ENCODE measurements at places on chromosomes 2 and 18.

DNA sequence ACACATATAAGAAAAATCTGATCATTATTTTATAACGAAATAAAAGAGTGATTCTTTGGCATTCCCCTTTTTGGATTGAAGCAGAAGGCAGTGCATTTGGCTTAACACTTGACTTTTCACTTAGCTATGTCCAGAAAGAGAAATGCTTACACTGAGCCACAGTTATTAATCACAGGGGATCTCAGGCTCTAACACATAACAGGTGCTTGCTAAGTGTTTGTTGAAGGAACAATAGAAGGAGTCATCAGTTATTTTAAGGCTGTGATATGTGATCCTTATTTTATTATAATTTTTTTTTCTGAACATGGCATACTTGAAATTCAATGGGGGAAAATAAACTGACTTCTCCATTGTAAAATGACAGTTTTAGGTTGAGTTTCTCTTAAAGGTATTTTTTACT lies 209.5 kb downstream of the UBE2E3 start:
- DNase-seq = no peak

DNA sequence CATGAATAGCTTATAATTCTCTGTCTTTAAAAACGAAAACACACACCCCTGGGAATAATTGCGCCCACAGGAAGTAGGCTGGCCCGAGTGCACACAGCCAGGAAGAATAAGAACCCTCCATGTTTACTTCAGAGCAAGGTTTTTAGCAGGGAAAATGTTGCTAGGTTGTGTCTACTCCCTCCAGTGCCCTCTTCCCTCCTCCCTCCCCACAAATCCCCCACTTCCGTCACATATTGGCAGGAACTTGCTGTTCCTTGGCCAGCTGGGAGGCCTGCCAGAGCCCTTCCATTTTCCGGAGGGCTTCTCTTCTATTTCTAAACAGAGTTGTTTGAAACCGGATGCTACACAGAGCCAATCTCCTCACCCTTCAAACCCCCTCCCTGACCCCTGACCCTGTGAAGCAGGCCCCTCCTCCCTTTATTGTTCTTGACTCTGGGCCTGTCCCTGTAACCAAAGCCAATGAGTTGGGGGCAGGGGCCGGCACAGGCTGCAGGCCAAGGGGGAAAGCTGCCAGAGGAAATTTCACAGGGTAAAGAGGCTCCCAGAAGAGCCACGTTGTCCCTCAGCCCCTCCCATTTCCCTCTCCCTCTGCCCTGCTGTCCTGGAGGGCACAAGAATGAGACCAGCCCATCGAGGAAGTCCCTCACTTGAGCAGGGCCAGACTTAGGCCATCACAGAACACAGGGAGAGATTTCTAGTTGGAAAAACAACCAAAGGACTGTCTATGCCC lies 49.8 kb upstream of the LGALSL start:
- DNase-seq = no peak

- DNase-seq = no peak
Observed at GRCh38 chr2:134023854-134024253, 230.0 kb upstream of the MGAT5 start.

DNA sequence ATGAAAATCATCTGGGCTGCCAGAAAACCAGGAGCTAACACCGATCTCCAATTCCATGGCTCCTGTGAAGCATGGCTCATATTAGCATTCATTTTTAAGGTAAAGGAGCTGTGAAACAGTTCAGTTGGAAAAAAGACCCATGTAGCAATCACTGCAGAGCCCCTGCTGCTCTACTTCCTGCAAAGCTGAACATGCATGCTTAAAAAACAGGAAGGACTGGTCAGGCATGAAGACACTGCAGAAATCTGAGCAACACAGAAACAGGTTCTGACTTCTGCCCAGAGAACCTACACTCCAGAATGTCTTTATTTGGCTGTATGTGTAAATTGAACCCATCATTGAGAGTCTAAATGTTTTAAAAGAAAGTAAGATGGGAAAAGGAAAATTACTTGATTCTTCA lies 950.6 kb downstream of the DCDC2C start:
- DNase-seq = no peak

DNA sequence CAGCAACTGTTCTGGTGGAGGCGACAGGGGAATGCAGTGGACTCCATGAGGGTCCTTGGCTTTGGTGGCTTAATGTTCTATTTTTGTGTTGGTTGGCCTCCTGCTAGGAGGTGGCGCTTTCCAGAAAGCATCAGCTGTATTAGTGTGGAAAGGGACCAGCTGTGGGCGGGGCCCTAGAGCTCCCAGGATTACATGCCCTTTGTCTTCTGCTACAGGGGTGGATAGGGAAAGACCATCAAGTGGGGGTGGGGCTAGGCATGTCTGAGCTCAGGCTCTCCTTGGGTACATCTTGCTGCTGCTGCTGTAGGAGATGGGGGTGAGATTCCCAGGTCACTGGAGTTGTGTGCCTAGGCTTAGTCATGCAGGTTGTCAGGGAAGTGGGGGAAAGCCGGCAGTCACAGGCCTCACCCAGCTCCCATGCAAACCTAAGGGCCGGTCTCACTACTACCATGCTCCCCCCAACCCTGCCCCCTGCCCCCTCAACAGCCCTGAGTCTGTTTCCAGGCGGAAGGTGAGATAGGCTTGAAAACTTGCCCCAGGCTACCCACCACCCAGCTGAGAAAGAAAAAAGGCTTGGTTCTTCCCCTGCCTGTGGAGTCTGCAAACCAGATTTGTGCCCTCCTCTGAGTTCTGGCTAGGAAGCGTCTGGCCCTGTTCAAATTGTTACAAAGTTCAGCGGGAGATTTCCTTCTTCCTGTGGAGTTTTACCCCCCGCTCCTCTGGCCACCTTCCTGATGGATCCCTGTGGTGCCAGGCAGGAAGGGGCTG lies 141.3 kb upstream of the LYPD1 start:
- DNase-seq = no peak

DNA sequence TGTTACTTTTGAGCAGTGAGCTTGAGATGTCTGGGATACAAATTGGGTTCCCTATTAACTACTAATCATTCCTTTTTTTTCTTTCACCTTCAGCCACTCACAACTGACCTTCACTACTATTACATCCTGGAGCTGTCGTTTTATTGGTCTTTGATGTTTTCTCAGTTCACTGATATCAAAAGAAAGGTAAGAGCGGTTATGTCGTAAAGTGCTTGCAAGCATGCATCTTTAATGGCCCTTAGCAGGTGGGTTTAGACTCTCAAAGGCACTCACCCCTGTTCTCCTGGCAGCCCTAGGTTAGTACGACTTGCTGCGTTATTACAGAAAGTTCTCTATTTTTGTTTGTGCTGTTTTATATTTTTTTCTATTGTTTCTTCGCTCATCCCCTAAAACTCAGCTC lies 107.6 kb upstream of the NOSTRIN start:
- no peak for DNase-seq

GRCh38 chr2:18614041-18614440 lies 24.7 kb upstream of the NT5C1B start:
- no peak for DNase-seq

- no peak for DNase-seq
Observed at GRCh38 chr2:10240161-10240681, 62.5 kb upstream of the HPCAL1 start.

DNA sequence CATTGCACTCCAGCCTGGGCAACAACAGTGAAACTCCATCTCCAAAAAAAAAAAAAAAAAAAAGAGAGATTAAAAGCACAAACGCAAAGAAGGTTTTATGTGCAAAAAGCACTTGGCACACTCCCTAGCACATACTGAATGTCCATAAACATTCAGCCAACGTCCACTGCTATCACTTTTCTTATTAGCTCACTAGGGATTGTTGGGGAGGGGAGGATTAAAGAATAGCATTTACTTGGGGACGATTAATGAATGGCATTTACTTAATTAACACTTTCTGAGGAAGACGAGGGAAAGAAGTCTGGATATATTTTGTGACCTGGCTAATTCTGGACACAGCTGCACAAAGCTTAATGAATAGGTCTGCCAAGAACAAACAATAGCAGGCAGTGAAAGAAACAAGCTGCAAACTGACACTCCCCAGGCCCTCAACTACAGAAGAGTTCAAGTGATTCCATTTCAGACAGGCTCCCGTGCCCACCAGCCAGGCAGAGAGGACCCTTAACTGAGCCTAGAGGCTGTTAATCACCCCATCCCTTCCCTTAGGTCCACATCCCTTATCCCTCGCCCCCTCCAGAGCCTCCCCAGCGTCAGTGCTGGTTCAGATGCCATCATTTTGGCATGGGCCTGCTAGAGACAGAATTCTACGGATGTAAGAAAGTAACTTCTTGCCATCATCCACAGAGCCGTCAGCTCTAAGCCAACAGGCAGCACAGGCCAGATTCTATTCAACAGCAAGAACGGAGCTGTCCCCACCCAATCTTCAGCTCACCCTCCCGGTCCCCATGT lies 7.4 kb downstream of the CYB5A start:
- no peak for DNase-seq

GRCh38 chr2:128716299-128716721 lies 397.6 kb upstream of the HS6ST1 start:
- DNase-seq = no peak

GRCh38 chr18:66749030-66749429 lies 145.1 kb upstream of the CDH19 start:
- no peak for DNase-seq

GRCh38 chr2:64393383-64394010 lies 60.5 kb upstream of the LGALSL start:
- DNase-seq = no peak

DNA sequence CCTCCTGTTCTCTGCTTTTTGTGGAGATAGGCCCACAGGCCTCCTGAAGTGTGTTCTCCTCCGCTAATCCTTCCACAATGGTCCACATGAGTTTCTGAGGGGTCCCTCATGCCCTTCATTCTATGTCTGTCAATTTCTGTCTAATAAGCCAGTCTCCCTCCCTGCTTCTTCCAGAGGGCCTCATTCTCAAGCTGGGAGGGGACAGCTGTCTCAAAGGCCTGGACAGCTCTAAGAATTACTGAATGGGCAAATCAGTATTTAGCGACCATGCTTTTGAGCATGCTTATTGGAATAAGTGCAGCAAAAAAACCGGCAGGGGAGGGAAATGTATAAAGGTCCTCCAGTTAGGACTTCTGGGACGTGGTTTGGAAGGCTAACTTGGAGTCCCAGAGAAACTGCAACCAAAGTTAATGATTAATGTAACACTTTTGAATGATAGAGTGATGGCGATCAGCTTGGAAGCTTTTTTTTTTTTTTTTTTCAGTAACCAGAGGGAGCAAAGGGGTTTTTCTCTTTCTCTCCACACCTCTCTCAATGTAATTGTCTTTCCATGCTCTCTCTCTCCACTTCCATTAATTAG lies 890.7 kb upstream of the POU3F3 start:
- no peak for DNase-seq

DNA sequence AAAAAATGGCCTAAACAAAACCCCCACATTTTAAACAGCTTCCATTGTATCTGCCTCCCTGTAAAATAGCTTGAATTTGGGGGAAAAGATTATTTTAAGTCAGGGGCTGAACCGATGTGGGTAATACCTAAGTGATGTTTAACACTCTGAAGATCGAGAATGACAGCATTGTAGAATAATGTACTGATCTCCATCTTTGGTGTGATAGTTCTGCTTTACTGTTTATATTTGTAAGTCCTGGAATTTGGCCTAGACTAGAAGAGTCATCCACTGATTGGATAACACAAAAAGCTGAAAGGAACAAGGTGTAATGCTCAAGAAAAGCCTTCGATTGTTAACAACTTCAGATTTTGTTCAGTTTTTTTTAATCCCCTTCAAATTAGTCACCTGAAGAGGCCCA lies 53.8 kb upstream of the CCDC68 start:
- DNase-seq = no peak
